Activated CD8-positive, alpha-beta T cell treated with anti-CD3 and anti-CD28 coated beads, Interleukin-2, amount 10 ng/mL, durations not matched to agents 7 days and 5 days (primary cell): ENCODE measurements at places on chromosomes 3 and 15. TPM values are rescaled to one million over a fixed set of nuclear protein-coding genes. Genes with fewer than 3 reads are reported as not detected.

The FGF7 gene
- 0.11 TPM for total RNA-seq

The ACKR2 gene
- 2.3 TPM for total RNA-seq

The SLC49A4 gene
- 1.3 TPM for total RNA-seq

The FETUB gene
- not detected for total RNA-seq

GRCh38 chr3:13539292-13539638, 9.7 kb upstream of the FBLN2 start:
- no peak for DNase-seq

DNA sequence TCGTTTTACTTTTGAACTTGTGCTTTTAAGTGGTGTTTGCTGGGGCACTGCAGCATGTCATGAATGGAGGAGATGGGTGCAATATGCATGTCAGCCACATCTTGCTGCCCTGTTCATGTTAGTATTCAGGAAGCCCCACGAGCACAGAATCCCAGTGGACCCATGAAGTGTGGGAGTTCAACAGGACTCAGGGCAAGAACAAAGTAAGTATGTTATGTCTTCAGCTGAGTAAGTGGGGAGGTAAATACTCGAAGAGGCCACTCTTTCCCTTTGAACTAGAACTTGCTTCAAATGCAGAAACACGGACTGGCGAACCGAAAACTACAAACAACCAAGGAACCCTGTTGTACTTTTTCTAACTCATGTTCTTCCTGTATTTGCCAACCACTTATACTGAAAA, 23.4 kb downstream of the SOX14 start:
- no peak for DNase-seq

The GOLGA6L4 gene
- total RNA-seq = 2.4 TPM

- no peak for DNase-seq
Measured at GRCh38 chr3:138003069-138003468, 6.9 kb upstream of the CLDN18 start.

The GPR156 gene
- not detected for total RNA-seq

GRCh38 chr15:85005319-85005718, 23.7 kb downstream of the PDE8A start:
- no peak for DNase-seq

The LHFPL4 gene
- not detected for total RNA-seq

The SNX22 gene
- total RNA-seq = 0.47 TPM

GRCh38 chr15:59296181-59296617, 76.5 kb downstream of the MYO1E start:
- DNase-seq = no peak

DNA sequence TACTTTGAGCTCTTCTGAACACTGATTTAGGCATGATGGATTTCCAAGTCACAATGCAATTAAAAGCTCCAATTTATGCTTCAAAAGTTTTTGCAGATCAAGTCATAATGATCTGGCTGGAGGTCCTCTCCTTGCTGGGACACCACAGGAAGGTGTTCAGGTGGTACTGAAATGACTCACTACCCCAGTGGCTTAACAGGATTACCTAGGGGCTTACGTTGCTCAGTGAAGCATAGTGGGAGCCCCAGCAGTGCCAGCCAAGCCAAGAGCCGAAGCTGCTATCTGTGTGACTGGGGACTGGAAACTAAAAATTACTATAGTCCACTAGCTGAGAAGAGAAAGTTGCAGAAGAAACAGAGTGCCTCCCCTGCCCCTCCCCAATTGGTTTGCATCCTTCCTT, 110.1 kb upstream of the LPP start:
- DNase-seq = peak; percentile 57
